ENCODE measurements at places on chromosomes 6 and 20. TPM values are rescaled to one million over a fixed set of nuclear protein-coding genes. Genes with fewer than 3 reads are reported as not detected.

Gene AGER
- 0.13 TPM for total RNA-seq

Gene HNF4A
- not detected for total RNA-seq

Gene GDAP1L1
- not detected for total RNA-seq

Gene KCNK15
- 0.26 TPM for total RNA-seq

Gene RBL1
- 8.6 TPM for total RNA-seq

Gene ULBP2
- total RNA-seq: 7.0 TPM

Gene PRRT1
- total RNA-seq: 0.50 TPM

Gene POU3F2
- under 0.01 TPM for total RNA-seq

Gene RGS17
- 37.3 TPM for total RNA-seq

Gene OGFRL1
- 11.4 TPM for total RNA-seq

Gene CCR6
- total RNA-seq: not detected

Gene RBM39
- total RNA-seq: 324 TPM

Gene RFX6
- total RNA-seq: not detected

Gene E2F1
- total RNA-seq: 14.1 TPM

Gene HLA-DOB
- total RNA-seq: 0.13 TPM

Gene BPIFB1
- total RNA-seq: not detected

Gene ZNF311
- 1.3 TPM for total RNA-seq

Gene QKI
- total RNA-seq: 128 TPM

Gene ABHD16B
- not detected for total RNA-seq

Gene DPPA5
- not detected for total RNA-seq

Gene WFDC12
- not detected for total RNA-seq

Gene ELOVL4
- 2.8 TPM for total RNA-seq

Gene NHLRC1
- 3.0 TPM for total RNA-seq

Gene FARS2
- total RNA-seq: 29.9 TPM

Gene MATN4
- not detected for total RNA-seq

Gene VIP
- not detected for total RNA-seq

Gene CEBPB
- 28.8 TPM for total RNA-seq

Gene CNKSR3
- total RNA-seq: 15.5 TPM

Gene RCAN2
- total RNA-seq: 10.4 TPM

Gene IFNGR1
- total RNA-seq: 66.3 TPM

Gene HBS1L
- total RNA-seq: 147 TPM

Gene TBC1D22B
- 3.3 TPM for total RNA-seq

Gene SOX18
- 0.56 TPM for total RNA-seq

Measured in aortic smooth muscle cell (primary cell).